CD4-positive, alpha-beta T cell treated with Interleukin-6 for 4 hours (primary cell): ENCODE measurements at places on chromosomes 6 and 20.
A peak's percentile ranks its signal among the peaks of the same experiment; 100 is the strongest.

- no peak for DNase-seq
Measured at GRCh38 chr6:133467982-133468380, 226.8 kb downstream of the EYA4 start.

DNA sequence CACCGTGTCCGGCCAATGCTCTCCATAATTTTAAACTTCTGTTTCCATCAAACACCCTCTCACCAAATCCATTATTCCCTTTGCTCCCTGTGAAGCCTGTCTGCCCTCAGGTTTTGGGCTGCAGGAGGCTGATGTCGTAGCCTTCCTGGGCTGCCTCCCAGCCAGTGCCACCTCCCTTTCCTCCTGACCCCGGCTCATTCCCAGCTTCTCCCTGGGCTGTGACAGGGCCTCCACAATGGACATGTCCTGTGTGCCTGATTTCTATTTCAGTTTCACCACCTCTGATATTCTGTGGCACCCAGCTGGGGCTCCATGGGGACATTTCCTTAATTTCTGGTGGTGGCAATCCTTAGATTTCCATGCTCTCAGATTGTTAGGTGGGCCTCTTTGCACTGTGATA, 28.8 kb downstream of the IL20RA start:
- no peak for DNase-seq

DNA sequence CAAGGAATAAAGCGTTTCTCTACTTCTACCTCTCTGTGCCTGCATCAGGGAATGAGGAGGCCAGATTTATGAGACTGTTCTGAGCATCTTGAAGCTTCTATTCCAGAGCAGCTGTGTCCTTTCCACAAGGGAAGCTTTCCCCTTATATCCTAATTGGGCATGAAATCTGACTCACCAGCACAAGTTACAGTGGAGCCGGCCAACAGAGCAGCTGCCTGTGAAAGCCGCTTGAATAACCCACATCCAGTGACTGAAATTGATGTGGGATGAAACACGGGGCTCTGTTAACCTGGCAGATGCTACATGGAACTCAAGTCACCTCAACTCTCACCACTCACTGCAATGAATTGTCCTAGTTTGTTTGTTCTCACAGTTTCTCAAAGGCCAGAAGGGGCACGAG, 400.3 kb downstream of the TFAP2A start:
- DNase-seq: no peak

DNA sequence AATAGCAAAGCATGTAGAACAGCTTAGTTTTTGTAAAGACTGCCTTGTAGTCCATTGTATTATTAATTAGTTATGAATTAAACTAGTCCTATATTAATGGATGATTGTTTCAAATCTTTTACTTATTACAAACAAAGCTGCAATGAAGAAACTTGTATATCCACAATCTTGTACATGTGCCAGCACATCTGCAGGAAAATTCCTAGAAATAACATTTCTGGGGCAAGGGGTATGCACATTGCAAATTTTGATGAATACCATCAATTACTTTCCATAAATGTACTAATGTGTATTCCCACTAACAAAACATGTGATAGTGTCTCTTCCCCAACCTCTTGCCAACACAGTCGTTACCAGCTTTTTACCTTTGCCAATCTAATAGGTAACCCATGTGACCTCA, 73.6 kb upstream of the AKAP12 start:
- DNase-seq: no peak

GRCh38 chr6:153662982-153663381, 376.1 kb upstream of the OPRM1 start:
- DNase-seq: no peak

GRCh38 chr20:32110173-32110704, 725 bp downstream of the TM9SF4 start:
- DNase-seq: no peak

- DNase-seq: no peak
Measured at GRCh38 chr6:92371211-92372208, 1047.8 kb downstream of the EPHA7 start.

- DNase-seq: no peak
Measured at GRCh38 chr6:17577059-17577458, 23.0 kb upstream of the FAM8A1 start.

DNA sequence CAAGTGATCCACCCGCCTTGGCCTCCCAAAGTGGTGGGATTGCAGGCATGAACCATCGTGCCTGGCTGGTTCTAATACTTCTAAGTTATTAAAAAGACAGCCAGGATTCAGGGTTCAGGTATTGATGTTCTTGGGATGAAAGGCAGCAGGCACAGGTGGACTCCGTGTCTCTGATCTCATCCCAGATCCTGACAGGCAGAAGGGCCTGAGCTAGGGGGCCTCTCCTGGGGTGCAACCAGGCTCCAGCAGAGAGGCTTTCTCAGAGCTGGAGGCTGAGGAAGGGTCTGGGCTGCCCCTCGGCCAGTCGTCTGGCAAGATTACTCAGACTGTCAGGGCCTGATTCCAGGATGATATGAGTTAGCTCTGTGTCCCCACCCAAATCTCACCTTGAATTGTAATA, 106.3 kb downstream of the SCML4 start:
- DNase-seq: no peak

GRCh38 chr20:51661609-51662178, 106.5 kb downstream of the ATP9A start:
- peak; percentile 46 for DNase-seq

- no peak for DNase-seq
Measured at GRCh38 chr20:50371878-50372769, 138.1 kb upstream of the PTPN1 start.

DNA sequence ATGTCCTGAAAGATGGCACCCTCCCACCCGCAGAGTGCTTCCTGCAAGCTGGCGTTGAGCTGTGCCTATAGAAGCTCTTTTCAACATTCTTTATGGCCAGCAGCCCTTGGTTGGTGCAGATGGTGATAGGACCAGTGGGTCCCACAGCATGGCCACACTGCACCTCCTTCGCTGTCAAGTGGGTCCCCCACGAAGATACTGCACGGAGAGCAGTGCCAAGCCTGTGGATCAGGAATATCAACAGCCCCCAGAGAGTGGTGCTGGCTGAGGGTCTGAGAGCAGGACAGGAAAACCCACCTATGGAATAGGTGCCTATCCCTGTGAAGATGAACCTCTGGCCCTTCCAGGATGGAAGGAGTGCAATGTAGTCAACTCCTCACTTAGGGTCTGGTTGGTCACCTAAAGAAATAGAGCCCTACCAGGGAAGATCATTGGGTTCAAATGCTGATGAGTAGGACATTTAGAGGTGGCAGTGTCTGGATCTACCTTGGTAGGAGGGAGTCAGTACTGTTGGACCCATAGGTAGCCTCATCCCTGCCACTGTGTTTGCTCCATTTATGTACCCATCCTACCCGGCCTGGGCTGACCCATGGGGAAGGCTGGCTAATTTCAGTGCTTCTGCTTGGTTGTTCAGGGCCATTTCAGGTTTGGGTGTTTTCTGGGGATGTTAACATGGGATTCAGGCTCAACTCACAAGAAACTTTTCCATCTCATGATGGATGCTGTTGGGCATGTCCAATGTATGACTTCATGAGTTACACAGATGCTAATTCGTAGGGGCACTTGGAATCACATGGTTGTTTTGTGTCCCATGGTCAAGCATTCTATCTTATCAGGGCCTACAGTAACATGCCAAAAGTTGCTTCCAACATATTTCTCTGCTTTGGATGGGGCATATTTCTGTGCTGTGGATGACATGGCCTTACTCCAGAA, 33.4 kb upstream of the MICB start:
- DNase-seq: peak; percentile 19

DNA sequence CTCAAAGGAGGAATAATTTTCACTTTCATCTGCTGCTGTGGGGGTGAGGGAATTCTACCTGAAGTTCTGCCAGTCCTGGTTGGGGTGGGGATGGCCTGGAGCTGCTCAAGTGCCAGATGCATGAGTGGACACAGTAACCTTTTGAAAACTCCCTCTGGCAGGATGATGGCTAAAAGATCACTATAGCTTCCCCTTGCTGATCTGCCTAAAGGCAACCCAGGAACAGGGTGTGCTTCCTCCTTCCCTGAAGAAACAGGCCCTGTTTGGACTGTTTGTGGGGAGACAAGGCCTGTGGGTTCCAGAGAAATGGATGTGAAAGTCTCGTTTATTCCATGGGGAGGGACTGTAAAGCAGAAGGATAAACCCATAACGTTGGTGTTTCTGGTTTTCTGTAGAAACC, 176.9 kb downstream of the DTNBP1 start:
- no peak for DNase-seq

DNA sequence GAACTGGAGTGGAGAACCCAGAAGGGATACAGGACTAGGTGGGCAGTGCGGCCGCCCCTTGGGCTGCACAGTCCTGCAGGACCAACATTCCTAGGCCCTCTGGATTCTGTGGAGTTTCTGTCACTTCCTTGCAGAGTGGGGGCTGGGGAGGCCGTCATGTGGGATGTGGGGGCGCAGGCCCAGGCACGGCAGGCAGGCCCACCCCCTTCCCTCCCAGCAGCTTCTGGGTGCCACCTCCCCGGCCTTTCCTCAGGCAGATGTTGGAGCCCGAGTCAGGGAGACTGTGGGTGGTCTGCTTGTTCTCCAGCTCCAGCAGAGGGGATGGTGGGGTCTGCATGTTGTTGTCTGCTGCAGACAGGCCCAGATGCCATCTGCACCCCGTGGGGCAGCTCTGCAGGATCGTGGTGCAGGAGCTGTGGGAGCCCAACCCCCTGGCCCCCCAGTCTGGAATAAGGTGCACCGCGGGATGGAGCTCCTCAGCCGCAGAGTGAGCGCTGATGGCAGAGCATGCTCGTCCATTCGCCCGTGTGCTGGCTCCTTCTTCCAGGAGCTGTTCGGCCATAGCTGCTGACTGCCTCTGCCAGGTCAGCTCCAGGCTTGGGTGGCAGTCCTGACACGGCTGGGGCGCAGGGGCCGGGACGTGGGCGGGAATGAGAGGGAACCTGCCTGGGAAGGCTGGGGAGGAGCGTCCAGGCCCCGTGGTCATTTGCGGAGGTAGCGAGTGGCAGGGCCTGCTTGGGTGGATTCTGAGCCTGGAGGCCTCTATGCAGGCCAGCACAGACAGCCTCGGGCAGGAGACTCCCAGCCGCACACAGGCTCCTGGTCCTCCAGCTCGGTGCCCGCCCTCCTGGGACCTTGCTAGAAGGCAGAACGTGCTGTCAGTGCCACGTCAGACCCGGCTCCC, 18.1 kb downstream of the SLC17A9 start:
- DNase-seq: no peak

GRCh38 chr6:39154705-39155104, 39.7 kb upstream of the SAYSD1 start:
- no peak for DNase-seq

GRCh38 chr20:45336530-45337366, 11.5 kb downstream of the SDC4 start:
- DNase-seq: no peak

DNA sequence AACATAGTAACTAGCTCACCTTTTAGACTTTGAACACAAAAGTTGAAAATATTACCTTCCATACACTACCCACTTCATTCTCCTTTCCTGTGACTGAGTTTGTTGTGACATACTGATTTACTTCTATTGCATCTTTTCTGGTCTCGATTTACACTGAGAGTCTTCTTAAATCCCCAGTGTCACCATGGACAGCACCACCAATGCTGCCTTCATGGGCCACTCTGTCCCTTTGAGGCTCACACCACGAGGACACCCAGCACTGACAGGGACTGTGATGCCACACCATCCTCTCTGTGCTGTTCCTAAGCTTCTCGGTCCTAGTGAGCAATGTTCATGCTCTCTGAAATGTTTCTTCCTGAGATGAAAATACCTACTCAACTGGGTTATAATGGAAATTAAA, 337.1 kb upstream of the IRAK1BP1 start:
- no peak for DNase-seq

DNA sequence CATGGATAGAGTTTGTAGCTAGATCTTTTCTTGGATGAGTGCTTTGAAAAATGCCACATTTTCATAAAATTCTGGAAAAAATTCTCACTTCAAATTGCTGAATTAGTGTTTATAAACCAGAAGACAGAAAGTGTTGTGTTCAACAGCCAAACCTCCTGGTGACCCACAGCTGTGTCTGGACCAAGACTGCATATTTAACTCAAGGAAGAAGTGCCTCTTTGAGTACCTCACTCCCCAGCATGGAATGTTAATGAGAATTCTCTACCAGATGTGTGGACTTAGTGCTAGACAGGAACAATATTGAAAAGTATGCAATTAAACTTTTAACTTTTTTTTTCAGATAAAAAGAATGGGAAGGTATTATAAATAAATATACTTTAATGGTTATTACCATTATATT, 609.3 kb downstream of the COL12A1 start:
- no peak for DNase-seq

GRCh38 chr6:42071881-42072583, 21.7 kb downstream of the TAF8 start:
- no peak for DNase-seq

DNA sequence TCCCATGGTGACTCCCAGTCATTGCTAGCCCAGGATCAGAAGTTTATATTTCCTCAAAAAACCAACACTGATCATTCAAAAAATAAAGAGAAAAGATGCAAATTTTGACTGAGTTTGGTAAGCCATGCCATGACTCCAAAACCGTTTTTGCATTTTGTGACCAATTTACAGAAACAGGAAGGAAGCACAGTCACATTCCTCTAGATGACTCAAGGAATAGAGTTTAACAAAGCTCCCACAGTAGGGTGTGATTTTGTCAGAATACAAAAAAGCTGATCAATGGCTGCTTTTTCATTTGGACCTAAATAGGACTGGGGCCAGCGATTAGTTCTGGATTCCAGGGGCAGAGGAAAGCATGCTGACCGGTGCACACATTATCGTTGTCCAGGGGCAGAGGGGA, 179.4 kb upstream of the AFDN start:
- no peak for DNase-seq

DNA sequence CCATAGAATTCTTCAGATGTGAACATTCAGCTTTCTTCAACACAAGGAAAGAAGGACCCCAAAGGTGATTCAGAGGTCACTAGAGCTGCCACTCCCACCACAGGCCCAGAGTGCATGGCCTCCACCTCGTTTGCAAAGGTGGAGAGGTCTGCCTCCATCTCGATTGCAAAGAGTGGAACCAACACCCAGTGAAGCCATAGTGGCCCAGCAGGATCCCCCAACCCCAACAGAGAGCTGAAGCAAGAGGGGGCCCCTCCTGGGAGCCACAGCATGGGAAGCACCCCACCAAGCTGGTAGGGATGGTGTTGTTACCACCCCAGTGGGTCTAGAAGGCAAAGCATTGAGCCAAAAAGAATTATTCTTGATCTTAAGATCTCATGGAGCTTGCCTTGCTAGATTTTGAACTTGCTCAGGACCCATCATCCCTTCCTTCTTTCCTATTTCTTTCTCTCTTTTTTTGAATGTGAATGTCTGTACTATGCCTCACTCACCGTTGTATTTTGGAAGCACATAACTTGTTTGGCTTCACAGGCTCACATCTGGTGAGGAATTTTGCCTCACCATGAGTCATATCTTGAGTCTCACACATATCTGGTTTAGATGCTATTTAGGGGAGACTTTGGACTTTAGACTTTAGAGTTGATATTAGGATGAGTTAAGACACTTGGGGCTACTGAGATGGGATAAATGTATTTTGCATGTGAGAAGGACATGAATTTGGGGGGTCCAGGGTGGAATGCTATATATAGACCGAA, 119.2 kb downstream of the ANKRD60 start:
- DNase-seq: no peak

GRCh38 chr6:146224449-146224848, 195.6 kb downstream of the GRM1 start:
- no peak for DNase-seq

- no peak for DNase-seq
Measured at GRCh38 chr6:113763311-113763766, 93.8 kb upstream of the MARCKS start.
